GM23338 (cell line): ENCODE measurements at places on chromosomes 4 and X. TPM values are rescaled to one million over a fixed set of nuclear protein-coding genes. Genes with fewer than 3 reads are reported as not detected.

- H3K4me1 ChIP-seq, result no peaks in the 10 kb centered on the region
- no peak overlapping the region for H3K4me3 ChIP-seq
- H3K27me3 ChIP-seq, result no peaks in the 10 kb centered on the region
- no peaks in the 10 kb centered on the region for H3K36me3 ChIP-seq
- H3K27ac ChIP-seq, result no peak overlapping the region
Measured at GRCh38 chrX:110847334-110847733, 51.7 kb upstream of the CHRDL1 start.

DNA sequence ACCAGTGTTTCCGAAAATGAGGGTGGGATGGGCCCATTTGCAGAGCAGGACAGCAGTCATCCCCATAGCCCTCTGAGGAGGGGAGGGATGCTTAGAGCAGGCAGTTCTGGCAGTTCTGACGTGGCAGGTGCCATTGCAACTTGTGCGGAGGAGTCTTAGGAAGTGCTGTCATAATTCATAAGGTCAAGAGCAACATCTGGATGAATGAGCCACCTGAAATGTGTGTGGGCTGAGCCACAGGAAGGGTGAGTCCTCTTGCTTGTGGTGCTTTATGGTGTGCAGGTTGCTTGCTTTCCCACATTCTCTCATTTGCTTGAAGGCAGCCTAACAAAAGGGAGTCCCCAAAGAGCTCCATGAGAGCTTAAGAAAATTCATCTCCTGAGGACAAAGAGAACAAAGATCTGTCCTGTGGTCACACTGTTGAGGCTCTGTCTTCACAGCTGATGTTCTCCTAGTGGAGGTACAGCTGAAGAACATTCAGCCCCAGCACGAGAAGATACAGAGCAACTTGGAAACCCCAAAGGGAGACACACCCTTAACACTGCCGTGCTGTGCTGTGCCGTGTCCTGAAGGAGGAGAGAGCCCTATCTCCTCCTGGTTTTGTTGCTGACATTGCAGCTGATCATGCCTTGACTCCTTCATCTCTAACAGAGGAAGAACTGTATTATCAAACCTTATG is 60.3 kb downstream of the DLG3 start:
- DNase-seq, result no peak
- H3K27ac ChIP-seq, result no peak overlapping the region
- H3K4me1 ChIP-seq, result peaks cover 12% of the 10 kb centered on the region
- no peak overlapping the region for H3K4me3 ChIP-seq
- H3K27me3 ChIP-seq, result no peaks in the 10 kb centered on the region

- no peaks in the 10 kb centered on the region for H3K4me1 ChIP-seq
- H3K4me3 ChIP-seq, result no peak overlapping the region
- H3K27me3 ChIP-seq, result no peaks in the 10 kb centered on the region
- H3K36me3 ChIP-seq, result no peaks in the 10 kb centered on the region
- H3K27ac ChIP-seq, result no peak overlapping the region
- peak; percentile 32 for DNase-seq
Measured at GRCh38 chrX:68719904-68720614, 72.6 kb downstream of the STARD8 start.

- H3K36me3 ChIP-seq, result no peaks in the 10 kb centered on the region
- H3K4me3 ChIP-seq, result no peak overlapping the region
- no peak overlapping the region; the same call in 1 of the 2 replicates for H3K27ac ChIP-seq
- H3K27me3 ChIP-seq, result no peaks in the 10 kb centered on the region
Measured at GRCh38 chr4:165177725-165178666, 29.4 kb upstream of the KLHL2 start.

Gene DGAT2L6
- not detected in 2 replicates for total RNA-seq

Gene CXorf66
- total RNA-seq, result not detected in 2 replicates

Gene DSPP
- total RNA-seq, result not detected in 2 replicates

Gene TMEM271
- 0.62 TPM in 1 of 2 replicates, not detected in the other for total RNA-seq
